ENCODE measurements at places on chromosomes 2 and 18.

GRCh38 chr18:67453901-67454300, 62.6 kb downstream of the DSEL start:
- DNase-seq: no peak

GRCh38 chr18:28091197-28091596, 85.7 kb downstream of the CDH2 start:
- DNase-seq: no peak

DNA sequence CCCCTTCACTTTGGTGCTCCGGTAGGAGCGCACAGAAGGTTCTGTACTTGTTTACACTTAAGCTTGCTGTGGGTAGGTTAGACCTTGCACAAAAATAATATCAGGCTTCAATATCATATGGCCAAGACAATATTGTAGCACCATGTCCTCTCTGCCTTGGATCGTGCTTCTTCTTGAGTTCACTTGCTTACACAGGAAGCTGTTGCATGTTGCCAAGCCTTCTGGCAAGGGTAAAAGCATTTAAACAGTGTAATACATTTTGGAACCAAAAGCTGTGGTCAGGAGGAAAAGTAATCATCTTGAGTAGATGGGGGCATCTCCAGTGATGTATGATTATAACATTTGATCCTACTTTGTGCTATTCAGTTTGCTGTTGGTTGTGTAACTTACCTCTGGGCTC, 197.5 kb downstream of the LTBP1 start:
- DNase-seq: no peak

DNA sequence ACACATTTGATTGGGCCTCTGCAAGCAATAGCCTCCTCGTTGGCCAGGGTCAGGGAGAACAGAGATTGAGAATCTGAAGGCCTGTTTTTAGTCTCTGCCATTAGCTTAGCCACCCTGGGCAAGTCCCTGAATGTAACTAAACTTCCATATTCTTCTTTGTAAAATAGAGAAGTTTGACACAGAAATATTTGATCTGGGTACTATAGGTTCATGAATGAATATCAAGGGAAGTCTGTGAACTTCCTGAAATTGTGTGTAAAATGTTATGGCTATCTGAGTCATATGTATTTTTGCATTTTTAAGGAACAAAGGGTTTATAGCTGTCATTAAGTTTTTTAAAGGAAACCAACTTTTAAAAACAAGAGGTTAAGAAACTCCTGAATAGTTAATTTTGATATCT, 23.2 kb downstream of the RND3 start:
- no peak for DNase-seq

- no peak for DNase-seq
Measured at GRCh38 chr18:75607701-75608100, 180.2 kb upstream of the SMIM21 start.

GRCh38 chr2:114727012-114727411, 284.6 kb downstream of the DPP10 start:
- no peak for DNase-seq

GRCh38 chr2:13662055-13662454, 945.3 kb downstream of the TRIB2 start:
- DNase-seq: no peak

GRCh38 chr18:62144338-62144737, 42.5 kb downstream of the PIGN start:
- DNase-seq: no peak

DNA sequence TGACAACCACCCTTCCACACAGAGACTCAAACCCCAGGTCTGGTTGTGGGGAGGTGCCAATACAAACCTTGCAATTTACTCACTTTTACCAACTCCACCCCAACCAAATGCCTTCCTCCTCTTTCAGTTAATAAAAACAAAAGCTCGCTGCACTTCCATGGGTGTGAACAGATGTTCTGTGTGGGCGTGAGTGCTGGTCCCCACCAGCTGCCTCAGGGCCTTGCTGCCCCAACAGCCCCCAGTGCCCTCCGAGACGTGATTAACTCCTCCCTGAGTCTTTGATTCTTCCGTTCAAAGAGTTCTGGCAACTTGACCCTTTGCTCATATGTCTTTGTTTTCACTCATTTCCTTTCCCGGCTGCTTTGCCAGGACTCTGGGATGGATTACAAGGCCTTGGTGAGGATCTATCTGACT, 258.9 kb upstream of the CXCR4 start:
- DNase-seq: no peak

- no peak for DNase-seq
Measured at GRCh38 chr2:231359948-231360347, 35.6 kb upstream of the B3GNT7 start.

DNA sequence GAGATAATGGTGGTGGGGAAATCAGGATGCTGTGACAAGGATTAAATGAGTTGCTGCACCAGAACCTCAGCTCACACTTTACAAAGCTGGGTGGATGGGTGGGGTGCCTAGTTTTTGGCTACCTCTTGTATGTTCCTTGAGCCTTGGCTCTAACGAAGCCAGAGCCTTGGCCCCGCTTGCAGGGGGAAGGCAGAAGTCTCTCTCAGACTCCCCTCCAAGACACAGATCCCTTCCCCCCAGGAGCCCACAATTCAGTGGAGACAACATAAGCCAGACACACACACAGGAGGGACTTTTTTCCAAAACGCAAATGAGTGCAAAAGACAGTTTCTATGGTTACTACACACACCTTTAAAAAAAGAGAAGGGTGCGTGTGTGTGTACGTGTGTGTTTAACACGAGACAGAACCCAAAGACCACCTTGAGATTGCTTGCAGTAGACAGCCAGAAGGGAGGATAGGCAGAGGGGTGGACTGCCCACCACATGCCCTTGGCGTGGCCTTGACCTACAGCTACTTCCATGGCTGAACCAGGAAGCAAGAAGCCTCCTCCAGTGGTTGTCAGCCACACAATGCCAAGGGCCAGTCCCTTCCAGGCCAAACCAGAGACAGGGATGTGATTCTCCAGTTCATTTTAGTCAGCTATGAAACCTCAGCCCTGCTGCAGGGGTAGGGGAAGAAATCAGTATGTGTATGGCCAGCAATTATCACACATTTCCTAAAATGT, 70.3 kb downstream of the BCL2L11 start:
- DNase-seq: no peak

DNA sequence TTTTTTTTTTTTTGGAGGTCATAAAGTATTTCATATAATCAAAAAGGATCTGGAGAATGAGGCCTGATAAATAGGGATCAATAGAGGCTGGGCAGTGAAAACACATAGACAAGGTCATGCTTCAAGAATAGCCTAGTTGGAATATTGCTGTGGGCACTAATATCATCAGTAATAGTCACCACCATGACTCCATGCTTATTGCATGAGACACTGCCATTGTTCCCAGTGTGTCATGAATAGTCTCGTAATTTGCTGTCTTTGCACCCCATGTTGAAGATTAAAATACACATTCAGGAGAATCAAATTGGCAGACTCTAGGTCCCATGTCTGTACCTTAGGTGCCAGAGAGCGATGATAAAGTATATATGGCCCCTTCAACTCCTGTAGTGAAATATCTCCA, 10.3 kb downstream of the ASXL3 start:
- no peak for DNase-seq

GRCh38 chr2:144426355-144426754, 93.6 kb downstream of the ZEB2 start:
- DNase-seq: no peak

- no peak for DNase-seq
Measured at GRCh38 chr2:71637168-71637567, 183.8 kb downstream of the DYSF start.

DNA sequence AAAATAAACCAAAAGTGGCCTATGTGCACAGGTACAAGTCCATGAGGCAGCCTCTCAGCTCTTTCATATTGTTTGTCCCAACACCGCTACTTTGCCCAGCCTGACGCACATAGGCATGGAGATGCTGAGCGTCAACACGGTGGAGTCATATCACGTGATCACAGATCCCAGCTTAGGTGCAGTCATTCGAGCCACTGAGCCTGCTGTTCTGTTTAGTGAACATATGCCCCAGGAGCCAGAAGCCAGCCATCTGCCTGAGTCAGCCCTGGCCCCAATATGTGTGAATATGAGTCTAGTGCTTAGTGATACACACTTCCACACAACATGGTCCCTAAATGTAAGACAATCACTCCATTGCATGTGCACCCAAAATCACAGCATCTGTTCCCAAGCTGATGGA, 88.2 kb upstream of the LCLAT1 start:
- no peak for DNase-seq

DNA sequence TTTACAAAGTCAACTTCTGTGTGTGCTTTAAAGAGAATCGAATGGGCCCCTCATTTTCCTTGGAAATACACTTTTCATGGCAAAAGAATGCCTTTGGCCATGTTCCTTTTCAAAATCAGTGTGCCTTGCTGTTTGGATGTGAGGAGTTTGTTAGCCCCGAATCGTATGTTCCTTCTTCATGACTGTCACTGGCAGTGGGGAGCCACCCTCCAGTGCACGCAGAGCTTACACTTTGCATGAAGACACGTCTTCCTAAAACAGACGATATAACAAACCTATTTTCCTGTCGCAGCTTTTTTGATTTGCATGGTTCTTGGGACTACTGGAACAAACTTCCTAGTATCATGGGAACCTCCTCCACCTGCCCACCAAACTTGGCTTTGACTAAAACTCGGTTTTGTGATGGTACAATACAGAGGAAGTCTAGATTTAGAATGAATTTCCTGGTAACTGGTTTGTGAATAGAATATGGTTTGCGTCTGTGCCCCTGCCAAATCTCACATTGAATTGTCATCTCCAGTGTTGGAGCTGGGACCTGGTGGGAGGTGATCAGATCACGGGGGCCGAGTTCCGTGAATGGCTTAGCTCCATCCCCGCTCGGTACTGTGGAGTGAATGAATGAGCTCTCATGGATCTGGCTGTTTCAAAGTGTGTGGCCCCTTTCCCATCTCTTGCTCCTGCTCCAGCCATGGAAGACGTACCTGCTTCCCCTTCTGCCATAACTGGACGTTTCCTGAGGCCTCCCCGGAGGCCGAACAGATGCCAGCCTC, 194.9 kb downstream of the TWIST2 start:
- no peak for DNase-seq

- DNase-seq: no peak
Measured at GRCh38 chr2:225889452-225889851, 489.9 kb downstream of the NYAP2 start.

- DNase-seq: no peak
Measured at GRCh38 chr18:78521136-78521535, 458.5 kb upstream of the SALL3 start.

- no peak for DNase-seq
Measured at GRCh38 chr2:191635333-191636234, 42.4 kb upstream of the NABP1 start.

- DNase-seq: no peak
Measured at GRCh38 chr2:197241596-197241995, 69.0 kb downstream of the ANKRD44 start.

DNA sequence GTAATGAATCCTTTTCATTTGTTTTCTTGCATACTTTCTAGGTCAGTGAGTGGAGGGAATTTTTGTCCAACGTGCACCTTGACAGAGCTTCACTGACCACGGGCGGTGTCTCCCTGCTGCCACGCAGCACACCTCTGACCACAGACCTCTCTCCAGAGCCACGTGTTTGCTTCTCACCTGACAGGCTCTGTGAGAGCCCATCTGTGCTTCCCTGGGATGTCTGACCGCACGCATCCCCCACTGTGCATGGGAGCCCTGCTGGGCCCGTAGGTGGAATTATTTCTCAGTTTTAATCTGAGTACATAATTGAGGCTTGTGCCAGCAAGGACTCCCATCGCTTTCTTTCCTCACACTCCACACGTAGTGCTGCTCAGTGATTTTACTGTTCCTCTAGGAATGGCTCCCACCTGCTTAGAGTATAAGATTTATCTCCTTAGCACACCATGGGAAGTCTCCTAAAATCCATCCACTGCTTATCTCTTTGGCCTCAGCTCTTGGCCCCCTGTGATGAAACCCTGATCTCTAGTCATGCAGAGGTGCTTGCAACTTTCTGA, 482.6 kb downstream of the TSN start:
- DNase-seq: no peak

DNA sequence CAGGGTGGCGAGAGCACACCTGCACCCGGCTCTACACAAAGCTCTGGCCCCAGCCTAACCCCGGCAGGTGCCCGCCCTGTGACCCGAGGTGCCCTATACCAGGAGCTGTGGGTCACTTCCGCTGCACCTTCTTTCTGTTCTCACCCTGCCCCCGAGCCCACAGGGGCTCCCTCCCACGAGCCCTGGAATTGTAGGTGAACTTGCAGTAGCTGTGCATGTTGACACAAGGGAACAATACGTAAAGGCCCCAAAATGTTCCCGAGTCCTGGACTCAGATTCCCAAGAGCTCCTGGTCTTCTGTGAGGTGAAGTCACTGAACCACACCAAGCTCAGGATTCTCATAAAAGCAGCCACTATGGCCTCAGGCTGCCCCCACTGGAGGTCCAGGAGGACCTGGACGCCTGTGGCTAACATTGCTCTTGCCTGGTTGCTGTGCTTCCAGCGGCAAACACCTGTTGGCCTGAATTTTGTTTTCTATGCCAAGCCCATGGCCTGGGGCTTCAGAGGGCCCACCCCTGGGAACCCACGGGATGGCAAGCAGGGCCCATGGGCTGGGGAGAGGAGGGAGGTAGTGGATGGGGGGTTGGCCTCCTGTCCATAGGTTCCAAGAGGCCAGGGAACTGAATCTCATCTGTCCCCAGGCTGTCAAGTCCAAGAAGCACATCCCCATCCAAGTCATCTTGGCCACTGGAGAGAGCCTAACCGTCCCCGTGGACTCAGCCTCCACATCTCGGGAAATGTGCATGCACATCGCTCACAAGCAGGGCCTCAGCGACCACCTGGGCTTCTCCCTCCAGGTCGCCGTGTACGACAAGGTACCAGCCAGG, 23.2 kb upstream of the GPR17 start:
- peak; percentile 15 for DNase-seq

GRCh38 chr18:79348066-79348465, 47.7 kb upstream of the NFATC1 start:
- no peak for DNase-seq

GRCh38 chr2:127016329-127016728, 90.6 kb downstream of the BIN1 start:
- DNase-seq: no peak

DNA sequence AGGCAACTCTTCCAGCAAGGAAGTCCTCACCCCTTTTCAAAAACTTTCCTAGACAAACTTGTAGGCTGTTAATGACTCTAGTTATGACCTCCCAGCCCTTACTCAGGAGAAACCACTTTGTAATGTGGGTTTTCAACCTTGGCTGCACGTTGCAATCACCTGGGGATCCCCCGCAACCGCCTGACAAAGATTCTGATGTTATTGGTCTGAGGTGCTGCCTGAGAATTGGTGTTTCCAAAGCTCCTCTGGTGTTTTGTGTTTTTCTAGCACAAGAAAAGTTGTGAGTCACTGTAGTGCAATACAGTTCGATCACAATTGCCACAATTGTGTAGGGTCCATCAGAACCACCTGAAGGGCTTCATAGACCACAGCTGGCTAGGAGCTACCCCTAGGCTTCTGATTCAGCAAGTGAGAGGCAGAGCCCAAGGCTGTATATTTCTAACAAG, 121.6 kb downstream of the SP100 start:
- DNase-seq: peak; percentile 10

DNA sequence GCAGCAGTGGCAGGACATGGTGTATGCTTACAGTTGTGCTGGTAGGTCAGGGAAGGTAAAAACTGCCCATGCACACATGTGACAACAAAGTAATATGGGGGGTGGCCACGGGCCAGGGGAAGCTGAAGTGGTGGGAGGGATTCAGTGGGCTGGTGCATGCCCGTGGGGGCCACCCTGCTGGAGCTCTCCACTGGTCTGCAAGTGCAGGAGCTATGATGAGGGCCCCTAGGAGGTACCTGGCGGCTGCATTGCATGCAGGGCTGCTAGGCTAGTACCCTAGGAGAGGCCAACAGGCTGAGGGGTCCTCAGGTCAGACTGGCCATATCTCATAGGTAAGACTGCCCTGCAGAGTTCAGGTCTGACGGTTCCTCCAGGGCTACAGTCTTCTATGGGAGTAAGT, 265.9 kb downstream of the NUP35 start:
- no peak for DNase-seq

GRCh38 chr2:222613715-222614331, 42.1 kb downstream of the FARSB start:
- peak; percentile 27 for DNase-seq
